Kidney (tissue), 22 donors: ENCODE measurements at places on chromosomes 4 and X. TPM values are rescaled to one million over a fixed set of nuclear protein-coding genes. Genes with fewer than 3 reads are reported as not detected.

GRCh38 chrX:47648376-47648775, 2.0 kb downstream of the ELK1 start:
- H3K27ac ChIP-seq: no peak overlapping the region
- peaks cover 11% of the 10 kb centered on the region for H3K4me1 ChIP-seq

DNA sequence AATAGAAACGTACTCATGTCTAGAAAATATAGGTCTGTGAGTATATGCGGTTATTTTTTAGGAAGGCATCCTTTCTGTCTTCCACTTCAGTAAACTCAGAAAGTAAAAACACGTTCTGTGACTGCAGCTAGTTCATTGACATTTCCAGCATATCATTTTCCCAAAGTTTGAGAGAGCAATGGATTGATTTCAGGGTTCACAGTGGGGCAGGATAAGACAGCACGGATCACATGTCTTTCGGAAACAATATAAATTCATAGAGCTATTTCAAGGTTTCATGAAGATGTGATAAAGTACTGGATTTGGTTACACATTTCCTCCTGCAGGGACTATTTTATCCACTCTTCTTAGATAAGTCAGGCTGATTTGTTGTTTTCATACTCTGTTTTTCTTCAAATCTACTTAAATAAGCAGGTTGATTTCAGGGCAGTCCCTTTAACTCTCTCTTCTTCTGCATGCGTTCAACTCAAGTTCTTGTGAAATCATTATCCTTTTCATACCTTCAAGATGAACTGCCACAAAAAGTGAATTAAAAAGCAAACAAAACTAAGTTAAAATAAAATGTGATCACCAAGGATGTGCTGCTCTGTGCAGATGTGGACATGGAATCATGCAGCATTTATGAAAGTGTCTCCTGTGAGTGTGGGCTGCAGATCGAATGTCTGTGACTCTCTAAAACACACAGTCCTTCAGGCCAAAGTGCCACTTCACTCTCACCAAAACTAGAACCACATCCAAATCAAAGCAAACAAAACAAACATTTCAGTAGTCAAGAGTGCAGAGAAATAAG, 187.7 kb downstream of the UNC5C start:
- no peaks in the 10 kb centered on the region for H3K27me3 ChIP-seq
- no peak overlapping the region for H3K27ac ChIP-seq
- no peaks in the 10 kb centered on the region for H3K36me3 ChIP-seq
- DNase-seq: no peak
- peaks cover 6% of the 10 kb centered on the region for H3K4me1 ChIP-seq

DNA sequence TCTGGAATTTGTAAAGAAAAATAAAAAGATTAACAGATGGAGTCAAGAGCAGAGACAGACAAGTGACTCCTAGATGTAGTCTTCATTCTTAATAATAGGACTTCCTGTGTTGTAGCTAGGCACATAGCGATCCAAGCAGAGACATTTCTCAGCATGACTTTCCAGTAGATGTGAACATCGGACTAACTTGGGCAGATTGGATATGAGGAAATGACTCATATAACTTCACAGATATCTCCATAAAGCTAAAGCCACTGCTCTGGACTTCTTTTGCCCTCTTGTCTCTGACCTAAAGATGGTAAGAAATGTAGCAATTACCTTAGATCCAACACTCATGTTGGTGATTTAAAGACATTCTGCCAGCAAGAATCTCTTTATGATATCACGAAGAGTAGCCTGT, 131.7 kb downstream of the EPHA5 start:
- DNase-seq: no peak
- H3K27me3 ChIP-seq: no peaks in the 10 kb centered on the region
- H3K4me3 ChIP-seq: no peak overlapping the region
- no peak overlapping the region for H3K27ac ChIP-seq

DNA sequence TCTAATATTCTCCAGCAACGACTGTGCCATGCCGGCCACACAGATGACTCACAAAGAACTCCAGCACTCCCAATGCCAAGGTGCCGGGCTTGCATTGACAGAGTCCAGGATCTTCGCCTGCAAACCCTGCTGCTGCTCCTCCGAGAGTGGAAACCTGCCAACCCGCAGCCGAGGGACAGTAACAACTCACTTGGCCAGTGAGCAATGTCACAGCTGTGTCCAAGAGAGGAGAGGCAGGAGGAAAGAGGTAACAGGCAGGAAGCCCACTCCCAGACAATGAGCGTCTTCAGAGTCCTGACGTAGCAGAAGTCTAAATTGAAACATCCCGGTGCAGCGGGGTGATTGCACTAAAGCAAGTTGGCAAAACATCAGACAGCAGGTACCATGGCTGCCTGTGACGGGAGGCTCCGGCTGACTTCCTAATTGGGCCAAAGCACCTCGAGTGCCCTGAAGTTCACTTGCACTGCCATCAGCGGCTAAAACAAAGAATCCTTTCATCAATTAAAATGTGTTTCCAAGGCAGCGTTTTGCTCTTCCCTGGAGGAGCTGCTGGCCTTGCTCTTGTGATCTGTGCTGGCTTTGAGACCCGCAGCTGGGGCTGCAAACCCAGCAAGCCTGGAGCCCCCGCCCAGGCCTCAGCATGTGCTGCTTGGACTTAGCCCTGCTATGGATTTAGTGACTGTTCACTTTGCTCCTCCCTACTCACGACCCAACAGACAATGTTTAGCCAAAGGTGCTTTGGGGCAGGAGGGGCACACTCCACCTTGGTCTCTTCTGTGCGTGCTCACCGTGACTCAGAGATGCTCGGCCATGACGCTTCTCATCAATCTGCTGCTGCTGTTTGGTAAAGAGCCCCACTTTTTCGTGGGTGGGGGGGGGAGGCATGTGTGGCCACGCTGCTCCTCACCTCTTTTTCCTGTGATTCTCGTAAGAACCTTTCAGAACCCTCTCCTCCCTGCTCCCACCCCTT, 36.5 kb downstream of the DCTD start:
- H3K27ac ChIP-seq: no peak overlapping the region
- H3K36me3 ChIP-seq: no peaks in the 10 kb centered on the region
- H3K4me3 ChIP-seq: no peak overlapping the region
- H3K4me1 ChIP-seq: no peaks in the 10 kb centered on the region
- no peak for DNase-seq
- H3K27me3 ChIP-seq: no peaks in the 10 kb centered on the region

- H3K27ac ChIP-seq: no peak overlapping the region
- no peak for DNase-seq
- no peaks in the 10 kb centered on the region for H3K27me3 ChIP-seq
- no peaks in the 10 kb centered on the region for H3K4me1 ChIP-seq
- no peak overlapping the region for H3K4me3 ChIP-seq
These were observed 4.6 kb upstream of the ANTXR2 start for GRCh38 chr4:80077639-80078038.

DNA sequence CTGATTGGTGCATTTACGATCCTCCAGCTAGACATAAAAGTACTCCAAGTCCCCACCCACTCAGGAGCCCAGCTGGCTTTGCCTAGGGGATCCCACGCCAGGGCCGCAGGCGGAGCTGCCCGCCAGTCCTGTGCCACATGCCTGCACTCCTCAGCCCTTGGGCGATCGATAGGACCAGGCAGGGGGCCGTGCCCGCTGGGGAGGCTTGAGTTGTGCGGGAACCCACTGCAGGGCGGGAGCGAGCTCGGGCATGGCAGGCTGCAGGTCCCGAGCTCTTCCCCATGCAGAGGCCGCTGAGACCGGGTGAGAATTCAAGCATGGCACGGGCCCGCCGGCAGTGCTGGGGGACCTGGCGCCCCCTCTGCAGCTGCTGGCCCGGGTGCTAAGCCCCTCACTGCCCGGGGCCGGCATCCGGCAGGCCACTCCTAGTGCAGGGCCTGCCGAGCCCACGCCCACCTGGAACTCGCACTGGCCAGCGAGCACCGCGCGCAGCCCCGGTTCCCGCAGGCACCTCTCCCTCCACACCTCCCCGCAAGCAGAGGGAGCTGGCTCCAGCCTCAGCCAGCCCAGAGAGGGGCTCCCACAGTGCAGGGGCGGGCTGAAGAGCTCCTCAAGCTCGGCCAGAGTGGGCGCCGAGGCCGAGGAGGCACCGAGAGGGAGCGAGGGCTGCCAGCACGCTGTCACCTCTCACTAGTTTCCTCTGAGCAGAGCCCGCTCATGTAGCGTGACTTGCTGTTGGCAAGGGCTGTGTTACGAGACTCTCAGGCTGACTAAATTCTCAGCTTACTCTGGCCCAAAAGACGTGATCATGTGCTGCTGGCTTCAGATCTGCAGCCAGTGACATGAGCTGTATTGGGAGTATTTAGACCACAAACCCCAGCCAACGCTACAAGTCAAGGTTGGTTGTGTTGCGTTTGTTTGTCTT, 87.5 kb downstream of the TRAPPC11 start:
- H3K27ac ChIP-seq: no peak overlapping the region
- no peaks in the 10 kb centered on the region for H3K27me3 ChIP-seq
- H3K4me3 ChIP-seq: no peak overlapping the region
- H3K4me1 ChIP-seq: no peaks in the 10 kb centered on the region
- DNase-seq: no peak

DNA sequence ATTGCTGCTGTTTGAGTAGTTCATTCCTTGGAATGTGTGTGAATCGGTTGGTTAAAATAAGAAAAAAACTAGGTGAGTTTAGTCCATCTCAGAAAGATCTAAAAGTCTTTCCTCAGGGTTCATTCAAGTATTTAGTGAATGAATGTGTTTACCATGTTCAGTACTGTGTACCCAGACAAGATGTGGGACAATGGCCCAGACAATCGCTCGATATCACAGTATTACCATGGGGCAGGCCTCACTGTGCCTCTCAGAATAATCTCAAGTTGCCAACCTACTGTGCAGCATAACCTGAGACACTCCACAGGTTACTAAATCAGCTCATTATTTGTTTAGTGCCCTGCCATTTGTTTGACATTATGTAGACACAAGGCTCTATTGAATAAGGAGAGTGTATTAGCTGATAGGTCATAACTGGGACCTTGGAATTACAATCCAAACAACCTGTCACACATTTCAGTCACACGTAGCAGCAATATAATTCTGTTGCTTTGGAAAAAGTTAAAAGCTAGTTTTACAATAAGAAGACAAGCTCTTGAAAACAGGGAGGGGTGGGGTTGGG, 24.9 kb upstream of the AMOT start:
- no peak overlapping the region for H3K27ac ChIP-seq
- no peak overlapping the region for H3K4me3 ChIP-seq
- no peaks in the 10 kb centered on the region for H3K27me3 ChIP-seq

- H3K4me3 ChIP-seq: no peak overlapping the region
- no peak for DNase-seq
- H3K27me3 ChIP-seq: no peaks in the 10 kb centered on the region
- no peaks in the 10 kb centered on the region for H3K36me3 ChIP-seq
- no peaks in the 10 kb centered on the region for H3K4me1 ChIP-seq
These were observed 270.4 kb upstream of the LCORL start for GRCh38 chr4:18291981-18292380.

DNA sequence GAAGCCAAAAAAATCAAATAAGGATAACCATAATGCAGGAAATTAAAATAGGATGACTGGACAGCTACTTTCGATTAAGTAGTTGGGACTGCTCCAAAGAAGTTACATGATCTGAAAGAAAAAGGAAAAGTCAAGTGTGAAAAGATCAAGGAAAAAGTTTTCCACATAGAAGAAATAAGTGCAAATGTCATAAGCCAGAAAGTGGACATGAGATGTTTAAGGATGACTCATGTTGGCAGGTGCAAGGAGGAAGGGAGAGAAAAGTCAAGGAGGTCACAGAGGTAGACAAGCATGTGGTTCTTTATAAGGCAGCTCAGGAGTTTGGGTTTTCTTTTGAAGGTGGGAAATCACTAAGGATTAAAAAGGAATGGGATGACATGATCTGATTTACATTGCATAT, 89.8 kb upstream of the GPRIN3 start:
- H3K36me3 ChIP-seq: no peaks in the 10 kb centered on the region
- H3K27me3 ChIP-seq: no peaks in the 10 kb centered on the region
- H3K27ac ChIP-seq: no peak overlapping the region
- no peak overlapping the region for H3K4me3 ChIP-seq
- no peaks in the 10 kb centered on the region for H3K4me1 ChIP-seq

- no peak overlapping the region for H3K4me3 ChIP-seq
- H3K36me3 ChIP-seq: no peaks in the 10 kb centered on the region
- H3K4me1 ChIP-seq: no peaks in the 10 kb centered on the region
- no peaks in the 10 kb centered on the region for H3K27me3 ChIP-seq
- DNase-seq: no peak
These were observed 17.1 kb upstream of the BEX4 start for GRCh38 chrX:103197721-103198306.

DNA sequence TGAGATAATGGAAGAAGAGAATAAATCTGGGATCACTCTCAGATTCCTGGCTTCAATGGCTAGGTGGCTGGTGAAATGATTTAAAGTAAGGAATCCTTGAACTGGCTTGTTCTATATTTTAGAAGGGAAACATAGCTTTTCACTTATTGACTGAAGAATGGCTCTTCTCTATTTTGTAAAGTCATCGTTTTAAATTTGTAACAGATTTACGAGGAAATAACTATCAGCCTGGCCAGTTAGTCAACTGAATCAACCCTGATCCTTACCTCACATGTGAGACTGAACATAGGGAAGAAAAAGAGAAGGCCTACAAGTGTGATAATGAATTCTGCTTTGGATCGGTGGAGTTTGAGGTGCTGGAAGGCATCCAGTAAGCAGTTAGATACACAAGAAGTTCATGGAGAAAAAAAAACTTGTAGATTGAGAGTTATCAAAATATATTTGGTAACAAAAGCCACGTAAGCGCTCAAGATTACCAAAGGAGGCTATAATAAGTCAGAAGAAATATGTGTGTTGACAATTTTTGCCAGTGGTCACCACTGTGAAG, 12.0 kb downstream of the AREG start:
- no peaks in the 10 kb centered on the region for H3K4me1 ChIP-seq
- H3K36me3 ChIP-seq: no peaks in the 10 kb centered on the region
- H3K27me3 ChIP-seq: no peaks in the 10 kb centered on the region

DNA sequence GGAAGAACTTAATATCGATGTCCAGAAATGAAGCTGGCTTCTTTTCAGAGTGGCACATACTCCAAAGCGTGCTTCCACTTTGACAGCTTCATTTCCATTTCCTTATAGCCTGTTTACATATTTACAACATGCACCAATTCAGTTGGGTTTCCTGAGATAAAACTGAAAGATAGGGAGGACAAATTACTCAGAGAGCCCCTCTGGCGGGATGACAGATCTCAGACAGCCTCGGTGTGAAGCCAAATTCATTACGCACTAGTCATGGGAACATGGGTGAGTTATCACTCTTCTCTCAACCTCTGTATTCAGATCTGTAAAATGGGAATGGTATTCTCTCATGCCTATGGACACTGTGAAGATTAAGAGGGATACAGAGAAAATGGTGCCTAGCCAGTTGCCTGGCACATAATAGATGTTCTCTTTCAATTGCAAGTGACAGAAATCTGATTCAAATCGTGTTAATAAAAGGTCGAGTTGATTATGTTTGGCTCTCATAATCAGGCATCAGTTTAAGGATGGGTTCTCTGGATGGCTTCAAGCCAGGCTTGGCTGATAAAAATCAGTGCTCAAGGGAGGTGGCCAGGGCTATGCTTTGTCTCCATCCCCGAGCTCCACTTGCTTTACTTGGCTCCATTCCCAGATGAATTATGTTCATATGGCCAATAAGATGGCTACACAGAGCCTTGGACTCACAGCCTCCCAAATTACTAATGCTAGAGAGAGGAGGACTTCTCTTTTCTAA, 132.2 kb upstream of the C1QTNF7 start:
- no peak overlapping the region for H3K27ac ChIP-seq
- H3K4me1 ChIP-seq: no peaks in the 10 kb centered on the region
- no peak for DNase-seq
- H3K27me3 ChIP-seq: no peaks in the 10 kb centered on the region

Gene KLHL34
- total RNA-seq: 0.09 TPM

Gene PWWP3B
- total RNA-seq: 1.4 TPM

Gene SUPT20HL1
- total RNA-seq: not detected

Gene TXK
- 7.9 TPM for total RNA-seq

Gene ZFYVE28
- total RNA-seq: 18.9 TPM

Gene LAGE3
- total RNA-seq: 10.0 TPM
